A673 (cell line): ENCODE measurements at places on chromosomes 3 and 15.

DNA sequence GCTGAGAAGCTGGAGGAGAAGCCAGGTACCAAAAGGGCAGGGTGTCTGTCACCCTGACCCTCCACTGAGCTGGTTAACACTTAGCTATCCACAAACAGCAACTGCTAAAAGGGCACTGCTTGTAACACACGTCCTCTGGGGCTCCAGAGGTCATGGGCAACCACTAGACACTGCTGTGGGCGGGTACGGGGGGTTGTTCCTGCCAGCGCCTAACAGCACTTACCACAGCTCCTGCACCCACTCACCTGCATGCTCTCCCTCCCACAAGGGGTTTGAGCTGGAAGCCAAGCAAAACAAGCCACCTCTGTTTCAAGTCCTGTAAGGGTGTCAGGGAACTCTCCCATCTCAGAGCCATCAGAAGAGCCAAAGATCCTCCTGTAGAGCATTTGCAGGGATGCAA, 407.6 kb downstream of the MFSD1 start:
- no peaks in the 10 kb centered on the region for H3K27me3 ChIP-seq
- no peaks in the 10 kb centered on the region for H3K36me3 ChIP-seq
- no peak overlapping the region for H3K4me3 ChIP-seq
- no peaks in the 10 kb centered on the region for H3K4me1 ChIP-seq
- no peak overlapping the region for H3K27ac ChIP-seq

DNA sequence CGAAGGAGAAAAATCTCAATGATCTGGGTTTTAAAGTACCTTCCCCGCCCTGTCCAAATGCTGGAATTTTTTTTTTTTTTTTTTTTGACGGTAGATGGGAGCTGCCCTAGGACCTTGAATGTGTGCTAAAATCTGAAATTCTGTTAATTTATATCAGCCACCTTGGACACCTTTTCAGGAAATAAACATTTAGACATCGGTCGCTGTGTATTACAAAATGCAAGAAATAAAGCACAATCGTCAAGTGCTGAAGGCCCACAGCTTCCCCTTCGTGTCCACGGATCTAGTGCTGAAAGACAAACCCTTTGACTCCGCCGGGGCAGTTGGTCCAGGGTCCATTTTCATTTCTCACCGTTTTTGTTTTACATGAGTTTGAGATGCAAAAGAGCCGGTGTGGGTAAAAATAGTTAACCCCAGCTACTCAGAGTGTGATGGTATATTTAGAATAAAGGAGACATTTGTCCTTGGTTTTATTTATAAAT, 90.2 kb upstream of the CHD2 start:
- H3K36me3 ChIP-seq = no peaks in the 10 kb centered on the region
- no peak for DNase-seq
- peak overlapping the region; percentile 93 for H3K27ac ChIP-seq
- H3K27me3 ChIP-seq = no peaks in the 10 kb centered on the region
- peaks cover 26% of the 10 kb centered on the region for H3K4me1 ChIP-seq

DNA sequence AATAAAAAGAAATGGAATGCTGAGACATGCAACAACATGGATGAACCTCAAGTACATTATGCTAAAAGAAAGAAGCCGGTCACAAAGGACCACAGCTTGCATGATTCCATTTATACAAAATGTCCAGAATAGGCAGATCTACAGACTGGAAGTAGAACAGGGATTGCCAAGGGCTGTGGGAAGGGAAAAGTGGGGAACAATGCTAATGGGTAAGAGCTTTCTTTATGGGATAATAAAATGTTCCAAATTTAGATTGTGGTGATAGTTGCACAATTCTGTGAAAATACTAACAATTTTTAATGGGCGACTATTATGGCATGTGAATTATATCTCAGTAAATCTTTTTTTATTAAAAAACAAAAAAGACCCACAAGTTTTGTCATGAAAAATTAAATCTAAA, 106.2 kb downstream of the TMCO5A start:
- no peak overlapping the region for H3K4me3 ChIP-seq
- H3K36me3 ChIP-seq = no peaks in the 10 kb centered on the region
- H3K27me3 ChIP-seq = no peaks in the 10 kb centered on the region
- no peak overlapping the region for H3K27ac ChIP-seq

DNA sequence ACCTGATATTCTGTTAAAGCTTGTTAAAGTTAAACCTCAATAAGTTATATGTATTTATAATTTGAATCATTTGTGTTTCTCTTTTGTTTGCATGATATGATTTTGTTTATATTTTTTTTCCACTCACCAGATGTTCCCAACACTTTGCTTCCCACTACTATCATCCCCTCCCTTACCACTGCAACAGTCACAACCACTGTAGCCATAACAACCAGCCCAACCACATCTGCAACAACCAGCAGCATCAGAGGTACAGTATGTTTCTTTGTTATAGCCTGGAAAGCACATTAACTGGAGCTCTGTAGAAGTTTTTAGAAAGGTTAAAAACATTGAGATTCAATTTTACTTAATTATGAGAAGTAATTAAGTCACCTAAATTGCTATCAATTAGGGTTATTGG, 1011.9 kb downstream of the VGLL3 start:
- no peak overlapping the region for H3K27ac ChIP-seq
- DNase-seq = no peak
- H3K4me1 ChIP-seq = no peaks in the 10 kb centered on the region
- no peak overlapping the region for H3K4me3 ChIP-seq
- no peaks in the 10 kb centered on the region for H3K36me3 ChIP-seq

DNA sequence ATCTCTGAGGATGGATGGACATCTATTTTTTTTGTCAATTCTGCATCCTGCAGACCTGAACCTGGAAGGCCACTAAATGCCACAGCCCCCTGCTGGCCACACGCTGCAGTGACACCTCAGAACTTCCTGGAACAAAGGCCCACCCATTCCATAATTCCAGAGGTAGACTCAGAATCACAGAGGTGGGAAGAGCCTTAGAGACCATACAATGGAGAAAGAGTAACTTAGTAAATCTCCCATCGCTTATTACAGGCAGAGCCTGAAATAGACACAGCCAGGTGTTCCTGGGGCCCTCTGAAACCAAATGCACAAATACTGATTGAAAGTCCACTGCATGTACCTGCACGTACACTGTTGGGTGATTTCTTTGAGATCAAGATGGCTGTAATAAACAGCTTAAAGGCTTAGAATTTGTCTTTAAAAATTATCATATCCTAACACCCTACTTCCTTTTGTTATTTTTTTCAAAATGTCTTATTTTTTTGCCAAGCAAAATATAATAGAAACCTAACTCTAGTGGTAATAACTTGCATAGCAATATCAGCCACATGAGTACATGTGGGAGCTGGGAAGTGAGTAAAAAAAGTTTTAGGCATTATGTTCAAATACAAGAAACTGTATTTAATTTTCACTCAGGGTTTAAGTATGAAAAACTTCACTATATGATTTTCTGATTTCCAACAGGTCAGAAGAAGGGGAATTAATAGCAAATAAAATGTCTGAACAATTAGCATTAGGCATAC, 62.7 kb downstream of the EOMES start:
- H3K27ac ChIP-seq = no peak overlapping the region
- no peaks in the 10 kb centered on the region for H3K27me3 ChIP-seq
- no peaks in the 10 kb centered on the region for H3K4me1 ChIP-seq

GRCh38 chr3:142498397-142499180, 50.8 kb upstream of the XRN1 start:
- H3K36me3 ChIP-seq = peaks cover 24% of the 10 kb centered on the region
- no peaks in the 10 kb centered on the region for H3K27me3 ChIP-seq
- DNase-seq = no peak
- H3K27ac ChIP-seq = no peak overlapping the region
- H3K4me3 ChIP-seq = no peak overlapping the region
- no peaks in the 10 kb centered on the region for H3K4me1 ChIP-seq

GRCh38 chr3:128113817-128114794, 9.5 kb downstream of the RUVBL1 start:
- H3K36me3 ChIP-seq = peaks cover 69% of the 10 kb centered on the region
- no peak for DNase-seq
- H3K27me3 ChIP-seq = no peaks in the 10 kb centered on the region
- H3K27ac ChIP-seq = no peak overlapping the region

GRCh38 chr3:178507507-178508442, 28.5 kb upstream of the KCNMB2 start:
- H3K36me3 ChIP-seq = no peaks in the 10 kb centered on the region
- no peak overlapping the region for H3K27ac ChIP-seq
- no peaks in the 10 kb centered on the region for H3K4me1 ChIP-seq
- DNase-seq = no peak
- H3K4me3 ChIP-seq = no peak overlapping the region
- H3K27me3 ChIP-seq = no peaks in the 10 kb centered on the region

- peak; percentile 27 for DNase-seq
- H3K36me3 ChIP-seq = no peaks in the 10 kb centered on the region
- no peak overlapping the region for H3K27ac ChIP-seq
- H3K27me3 ChIP-seq = no peaks in the 10 kb centered on the region
- H3K4me3 ChIP-seq = no peak overlapping the region
Measured at GRCh38 chr15:62403164-62403809, 238.2 kb upstream of the C2CD4B start.

GRCh38 chr3:58622436-58622835, 44.1 kb downstream of the FAM3D start:
- H3K4me1 ChIP-seq = no peaks in the 10 kb centered on the region
- no peaks in the 10 kb centered on the region for H3K36me3 ChIP-seq
- no peak for DNase-seq

DNA sequence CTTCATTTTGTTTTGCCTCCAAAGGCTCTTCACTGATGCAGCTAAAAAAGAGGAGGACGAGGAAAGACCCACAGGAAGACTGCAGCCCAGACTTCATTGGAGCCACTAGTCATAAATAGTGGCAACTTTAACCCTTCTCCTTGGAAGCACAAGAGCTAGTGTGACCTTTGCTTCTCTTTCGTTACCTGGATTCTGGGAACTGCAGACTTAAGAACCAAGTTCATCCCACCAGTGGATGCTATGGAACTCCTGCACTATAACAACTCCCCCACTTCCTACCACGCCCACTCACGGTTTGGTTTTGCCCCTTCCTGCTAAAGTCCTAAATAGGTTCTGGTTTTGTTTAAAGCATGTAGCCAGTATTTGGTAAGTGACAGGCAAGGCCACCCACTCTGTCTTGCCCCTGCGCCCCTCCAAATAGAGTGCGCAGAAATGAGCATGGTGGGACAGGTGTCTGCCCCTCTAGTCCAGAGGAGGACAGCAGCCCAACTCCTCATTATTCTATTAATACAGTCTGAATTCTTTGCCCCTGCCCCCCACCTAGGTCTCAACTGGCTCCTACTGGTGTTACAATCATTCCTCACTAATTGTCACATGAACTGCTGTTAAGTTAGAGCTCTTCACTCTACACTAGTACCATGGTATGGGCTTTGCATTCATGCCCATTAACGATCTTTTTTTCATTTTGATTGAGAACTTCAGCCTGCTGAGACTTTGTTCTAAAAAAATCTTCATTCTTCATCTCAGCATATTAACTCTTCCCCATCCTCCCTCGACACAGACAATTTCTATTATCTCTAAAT, 504.6 kb downstream of the FOXP1 start:
- H3K27me3 ChIP-seq = no peaks in the 10 kb centered on the region
- no peaks in the 10 kb centered on the region for H3K36me3 ChIP-seq
- H3K4me1 ChIP-seq = peaks cover 16% of the 10 kb centered on the region

GRCh38 chr3:48835650-48836366, 11.9 kb downstream of the PRKAR2A start:
- no peaks in the 10 kb centered on the region for H3K27me3 ChIP-seq
- H3K27ac ChIP-seq = no peak overlapping the region
- no peak overlapping the region for H3K4me3 ChIP-seq
- no peaks in the 10 kb centered on the region for H3K4me1 ChIP-seq
- no peaks in the 10 kb centered on the region for H3K36me3 ChIP-seq

GRCh38 chr15:29651476-29652233, 170.6 kb downstream of the TJP1 start:
- no peaks in the 10 kb centered on the region for H3K4me1 ChIP-seq
- no peak overlapping the region for H3K27ac ChIP-seq
- H3K4me3 ChIP-seq = no peak overlapping the region
- H3K36me3 ChIP-seq = no peaks in the 10 kb centered on the region
- peaks cover 7% of the 10 kb centered on the region for H3K27me3 ChIP-seq

GRCh38 chr3:11779626-11780025, 67.1 kb downstream of the TAMM41 start:
- no peaks in the 10 kb centered on the region for H3K27me3 ChIP-seq
- no peak overlapping the region for H3K27ac ChIP-seq
- no peaks in the 10 kb centered on the region for H3K4me1 ChIP-seq
- no peak for DNase-seq
- H3K36me3 ChIP-seq = no peaks in the 10 kb centered on the region

GRCh38 chr15:37015451-37015850, 84.9 kb downstream of the MEIS2 start:
- peaks cover 17% of the 10 kb centered on the region for H3K4me1 ChIP-seq
- no peak overlapping the region for H3K4me3 ChIP-seq
- no peaks in the 10 kb centered on the region for H3K36me3 ChIP-seq
- no peaks in the 10 kb centered on the region for H3K27me3 ChIP-seq

- no peaks in the 10 kb centered on the region for H3K4me1 ChIP-seq
- no peak for DNase-seq
Measured at GRCh38 chr3:11161666-11162065, 7.4 kb downstream of the HRH1 start.

DNA sequence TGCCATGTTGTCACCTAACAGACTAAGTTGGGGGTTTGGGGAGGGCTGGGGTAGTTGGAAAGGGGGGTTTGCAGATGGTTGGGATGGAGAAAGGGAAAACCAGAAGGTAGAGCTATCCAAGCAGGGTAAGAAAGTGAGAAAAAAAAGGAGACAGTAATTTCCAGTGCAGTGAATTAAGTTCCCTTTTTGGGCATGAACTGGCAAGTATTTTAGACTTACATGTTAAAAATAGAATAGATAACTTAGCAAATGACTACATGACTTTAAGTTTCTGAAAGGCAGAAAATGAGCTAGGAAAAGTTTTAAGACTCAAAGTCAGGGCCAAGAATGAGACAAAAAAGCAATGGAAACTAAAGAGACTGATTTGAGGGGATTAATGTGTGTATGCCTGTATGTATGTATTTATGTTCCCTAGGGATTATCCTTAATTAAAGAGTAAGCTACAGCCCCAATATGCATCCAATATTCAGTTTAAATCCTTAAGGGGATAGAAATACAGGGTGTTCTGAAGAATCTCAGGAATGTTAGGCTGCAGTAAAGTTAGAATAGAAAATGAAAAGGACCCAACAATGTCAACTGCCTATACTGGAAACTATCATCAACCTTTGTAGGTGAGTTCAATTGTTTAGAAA, 285.2 kb upstream of the MME start:
- H3K36me3 ChIP-seq = no peaks in the 10 kb centered on the region
- no peak overlapping the region for H3K27ac ChIP-seq
- H3K4me1 ChIP-seq = no peaks in the 10 kb centered on the region
- no peak for DNase-seq
- no peak overlapping the region for H3K4me3 ChIP-seq

- no peaks in the 10 kb centered on the region for H3K4me1 ChIP-seq
- no peak overlapping the region for H3K27ac ChIP-seq
- no peaks in the 10 kb centered on the region for H3K36me3 ChIP-seq
- no peaks in the 10 kb centered on the region for H3K27me3 ChIP-seq
- H3K4me3 ChIP-seq = no peak overlapping the region
Measured at GRCh38 chr3:193196746-193197145, 44.3 kb upstream of the PLAAT1 start.

GRCh38 chr3:50010959-50011358, 71.0 kb downstream of the RBM6 start:
- no peak for DNase-seq
- H3K27ac ChIP-seq = no peak overlapping the region
- H3K36me3 ChIP-seq = no peaks in the 10 kb centered on the region
- no peaks in the 10 kb centered on the region for H3K4me1 ChIP-seq

- DNase-seq = peak; percentile 57
- H3K36me3 ChIP-seq = no peaks in the 10 kb centered on the region
- peak overlapping the region; percentile 19 for H3K27ac ChIP-seq
- H3K4me3 ChIP-seq = peak overlapping the region; percentile 59
- H3K27me3 ChIP-seq = no peaks in the 10 kb centered on the region
Measured at GRCh38 chr3:89108291-89108550, 800 bp downstream of the EPHA3 start.

- DNase-seq = no peak
- no peak overlapping the region for H3K4me3 ChIP-seq
- peaks cover 18% of the 10 kb centered on the region for H3K4me1 ChIP-seq
- no peaks in the 10 kb centered on the region for H3K27me3 ChIP-seq
Measured at GRCh38 chr3:132593241-132593946, 3.7 kb upstream of the ACKR4 start.
